Stimulated activated CD4-positive, alpha-beta T cell treated with anti-CD3 and anti-CD28 coated beads, Interleukin-12 subunit alpha, Interleukin-12 subunit beta, amount 100 ng/mL, for 48 hours (primary cell): ENCODE measurements at places on chromosomes 6 and 20.

- DNase-seq = no peak
These were observed 68.2 kb downstream of the FAM217A start for GRCh38 chr6:4010689-4011090.

DNA sequence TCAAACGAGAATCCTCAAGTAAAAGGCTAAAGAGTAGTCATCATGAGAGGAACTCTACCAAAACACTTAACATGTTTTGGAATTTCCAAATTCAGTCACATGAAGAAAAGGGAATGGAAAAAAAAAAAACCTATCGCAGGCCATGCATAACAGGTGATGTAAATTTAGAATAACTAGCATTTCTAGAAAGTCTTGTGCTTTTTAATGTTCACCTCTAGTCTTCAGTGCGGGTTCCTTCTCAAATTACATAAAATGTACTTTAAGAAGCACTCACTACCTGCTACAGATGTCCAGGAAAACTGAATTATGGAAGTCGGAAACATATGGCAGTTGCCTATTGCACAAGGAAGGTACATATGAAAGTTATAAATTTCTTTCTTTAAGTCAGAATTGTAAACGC, 6.1 kb upstream of the TBX18 start:
- DNase-seq = no peak

DNA sequence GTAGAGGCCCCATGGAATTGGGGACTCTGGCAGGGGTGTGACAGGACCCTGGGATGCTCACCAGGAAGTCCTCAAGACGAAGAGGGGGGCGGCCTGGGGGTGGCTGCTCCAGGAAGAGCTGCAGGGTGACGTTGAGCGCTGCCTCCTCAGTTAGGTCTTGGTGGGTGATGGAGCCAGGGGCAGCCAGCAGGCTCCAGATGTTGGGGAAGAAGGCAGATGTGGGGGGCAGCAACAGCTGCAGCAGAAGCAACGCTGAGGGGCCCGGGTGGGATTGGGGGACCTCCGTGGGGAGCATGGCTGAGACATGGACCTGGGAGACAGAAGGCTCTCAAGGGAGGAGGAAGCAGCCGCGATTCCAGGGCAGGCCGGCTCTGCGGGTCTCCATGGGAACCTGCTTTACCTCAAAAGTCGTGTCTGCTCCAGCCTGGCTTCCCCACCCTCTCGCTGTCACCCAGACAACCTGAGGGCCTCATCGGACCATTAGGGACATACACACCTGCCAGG, 591 bp downstream of the VWA7 start:
- DNase-seq = no peak

DNA sequence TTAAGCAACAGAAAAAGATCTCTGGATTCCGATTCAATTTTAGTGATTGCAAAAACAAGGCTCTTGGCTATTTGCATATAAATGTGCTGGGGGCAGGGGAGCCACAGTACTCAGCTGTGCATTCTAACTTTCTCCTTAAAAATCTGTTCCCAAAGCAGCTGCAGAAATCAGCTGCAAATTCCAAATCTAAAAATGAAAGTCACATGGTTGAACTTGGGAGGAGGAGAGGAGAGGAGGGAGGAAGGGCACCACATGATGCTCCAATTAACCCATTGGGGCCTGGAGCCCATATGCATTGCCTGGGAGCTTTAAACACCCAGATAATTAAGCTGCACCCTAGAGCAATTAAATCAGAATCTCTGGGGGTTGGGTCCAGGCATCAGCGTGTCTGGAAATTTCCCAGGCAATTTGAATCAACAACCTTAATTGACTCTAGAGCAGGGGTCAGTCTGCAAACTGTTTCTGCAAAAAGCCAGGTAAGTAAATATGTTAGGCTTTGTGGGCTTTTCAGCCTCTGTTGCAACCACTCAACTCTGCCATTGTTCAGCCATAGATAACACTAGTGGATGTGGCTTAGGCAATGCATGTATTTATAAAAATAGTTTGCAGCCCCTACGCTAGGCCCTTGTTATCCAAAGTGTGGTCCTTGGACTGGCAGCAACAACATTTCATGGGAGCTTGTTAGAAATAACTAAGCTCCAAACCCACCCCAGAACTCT, 508.1 kb downstream of the KIF16B start:
- no peak for DNase-seq

DNA sequence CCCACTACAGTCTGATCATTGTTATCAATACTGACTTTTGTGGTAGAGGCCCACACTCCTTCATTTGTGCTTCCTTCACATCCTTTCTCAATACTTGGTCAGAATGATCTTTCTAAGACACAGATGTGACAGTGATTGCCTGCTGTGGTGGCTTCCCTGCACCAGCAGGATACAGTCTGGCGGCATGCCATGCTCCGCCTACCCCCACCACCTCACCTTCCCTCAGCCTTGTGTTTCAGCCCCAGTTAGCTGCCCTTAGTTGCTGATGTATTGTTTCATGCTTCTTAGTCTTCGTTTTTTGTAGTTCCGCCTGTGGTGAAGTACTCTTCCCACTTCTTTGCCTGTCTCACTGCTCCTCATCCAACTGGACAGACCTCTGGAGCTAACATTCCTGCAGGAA, 10.9 kb downstream of the LRRC1 start:
- no peak for DNase-seq

- no peak for DNase-seq
These were observed 15.7 kb downstream of the ADTRP start for GRCh38 chr6:11762794-11763459.

DNA sequence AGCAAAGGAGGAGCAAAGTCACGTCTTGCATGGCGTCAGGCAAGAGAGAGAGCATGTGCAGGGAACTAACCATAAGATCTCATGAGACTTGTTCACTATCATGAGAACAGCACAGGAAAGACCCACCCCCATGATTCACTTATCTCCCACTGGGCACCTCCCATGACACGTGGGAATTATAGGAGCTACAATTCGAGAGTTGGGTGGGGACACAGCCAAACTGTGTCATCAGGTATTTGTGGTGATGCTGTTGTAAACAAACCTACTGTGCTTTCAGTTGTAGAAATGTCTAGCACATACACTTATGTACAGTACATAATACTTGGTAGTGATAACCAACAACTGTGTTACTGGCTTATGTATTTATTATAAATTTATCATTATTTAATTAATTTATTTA, 128.3 kb downstream of the UTRN start:
- DNase-seq = no peak

- no peak for DNase-seq
These were observed 286.5 kb upstream of the NT5E start for GRCh38 chr6:85163156-85164080.

DNA sequence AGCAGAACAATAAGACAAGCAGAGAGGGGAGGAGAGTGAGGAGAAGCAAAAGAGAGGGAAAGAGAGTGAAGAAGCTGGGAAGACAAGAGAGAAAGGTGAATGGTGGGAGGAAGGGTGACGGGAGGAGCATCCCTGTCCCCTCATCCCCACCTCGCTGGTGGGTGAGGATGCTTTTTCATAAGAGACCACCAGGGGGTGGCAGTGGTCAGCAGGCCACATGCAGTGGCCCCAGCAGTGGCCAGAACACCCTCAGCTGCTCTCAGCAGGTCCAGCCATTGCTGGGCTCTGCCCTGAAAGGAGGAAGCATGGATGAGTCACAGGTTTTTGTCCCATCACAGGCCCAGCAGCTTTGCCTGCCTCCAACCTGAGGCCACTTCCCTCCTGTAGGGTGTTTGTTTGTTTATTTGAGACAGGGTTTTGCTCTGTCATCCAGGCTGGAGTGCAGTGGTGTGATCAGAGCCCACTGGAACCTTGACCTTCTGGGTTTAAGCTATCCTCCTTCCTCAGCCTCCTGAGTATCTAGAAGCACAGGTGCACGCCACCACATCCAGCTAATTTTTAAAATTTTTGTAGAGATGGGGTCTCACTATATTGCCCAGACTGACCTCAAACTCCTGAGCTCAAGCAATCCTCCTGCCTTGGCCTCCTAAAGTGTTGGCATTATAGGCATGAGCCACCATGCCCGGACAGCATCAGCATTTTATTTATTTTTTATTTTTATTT, 24.0 kb downstream of the FGD2 start:
- peak; percentile 37 for DNase-seq

- DNase-seq = no peak
These were observed 40.3 kb upstream of the BLCAP start for GRCh38 chr20:37567671-37568588.

GRCh38 chr6:119147101-119148053, 68.9 kb upstream of the FAM184A start:
- peak; percentile 45 for DNase-seq

- DNase-seq = no peak
These were observed 57.0 kb downstream of the CAP2 start for GRCh38 chr6:17450397-17450796.

DNA sequence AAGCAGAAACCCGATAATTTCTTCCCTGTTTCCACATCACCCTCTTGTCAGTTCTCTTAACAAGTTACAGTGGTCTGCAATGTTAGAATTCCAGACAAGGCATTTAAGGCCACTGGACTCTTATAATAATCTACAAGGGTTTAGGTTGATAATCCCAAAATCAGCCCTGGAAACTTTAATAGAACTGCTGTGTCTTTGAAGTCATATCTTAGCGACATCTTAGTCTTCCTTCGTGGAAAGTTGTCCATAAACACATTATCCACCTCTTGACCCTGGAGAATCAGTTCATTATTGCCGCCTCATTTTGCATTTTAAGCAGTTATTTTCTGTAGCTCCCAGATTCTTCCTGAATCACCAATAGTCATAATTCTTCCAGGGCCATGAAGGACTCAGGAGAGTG, 108.6 kb upstream of the PLCB4 start:
- DNase-seq = no peak

DNA sequence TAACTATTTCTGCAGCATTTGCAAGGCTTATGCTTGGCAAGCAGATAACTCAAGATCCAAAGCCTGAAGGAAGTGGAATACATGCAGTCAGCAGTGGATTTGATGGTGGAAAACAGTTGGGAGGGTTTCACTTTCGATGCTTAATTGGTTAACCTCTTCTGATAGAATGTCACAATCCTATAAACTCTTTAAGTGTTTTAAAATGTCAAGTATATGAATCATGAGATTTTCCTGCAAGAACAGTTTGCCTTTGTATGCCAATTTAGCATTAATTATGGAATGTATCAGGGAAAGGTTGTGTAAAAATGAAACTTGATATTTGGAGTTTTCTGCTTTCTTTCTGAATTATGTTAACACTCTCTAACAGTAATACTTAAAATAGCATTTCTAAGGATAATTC, 36.6 kb downstream of the NKX2-4 start:
- DNase-seq = no peak

DNA sequence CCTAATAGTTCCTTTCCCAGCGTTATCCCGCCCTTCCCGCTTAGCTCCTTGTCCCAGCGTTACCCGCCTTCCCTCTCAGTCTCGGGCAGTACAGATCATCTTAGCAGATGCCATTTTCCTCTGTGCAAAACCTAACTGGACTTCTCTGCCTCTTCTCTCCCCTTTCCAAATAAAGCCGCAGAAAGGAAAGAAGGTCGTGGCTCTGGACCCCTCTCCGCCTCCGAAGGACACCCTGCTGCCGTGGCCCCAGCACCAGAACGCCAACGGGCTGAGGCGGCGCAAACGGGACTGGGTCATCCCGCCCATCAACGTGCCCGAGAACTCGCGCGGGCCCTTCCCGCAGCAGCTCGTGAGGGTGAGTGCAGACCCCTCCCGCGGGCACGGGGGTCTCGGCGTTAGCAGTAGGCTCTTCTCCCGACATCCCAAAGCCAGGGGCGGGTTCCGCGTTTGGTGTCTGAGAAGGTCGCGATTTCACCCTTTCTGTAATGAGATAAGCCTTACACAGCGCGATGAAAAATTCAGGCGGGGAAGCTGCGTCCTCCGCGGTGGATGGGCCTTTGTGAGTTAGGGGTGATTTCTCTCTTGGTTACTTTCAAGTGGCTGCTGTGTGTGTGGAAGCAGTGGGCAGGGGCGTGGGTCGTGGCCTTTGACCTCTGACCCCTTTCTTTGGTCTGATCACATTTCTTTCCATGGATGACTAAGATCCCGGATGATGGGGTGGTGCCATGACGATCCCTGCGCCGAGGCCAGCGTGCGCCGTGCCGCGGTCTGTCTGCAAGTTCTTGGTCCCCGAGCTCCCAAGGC, 292.7 kb downstream of the TAF4 start:
- no peak for DNase-seq

DNA sequence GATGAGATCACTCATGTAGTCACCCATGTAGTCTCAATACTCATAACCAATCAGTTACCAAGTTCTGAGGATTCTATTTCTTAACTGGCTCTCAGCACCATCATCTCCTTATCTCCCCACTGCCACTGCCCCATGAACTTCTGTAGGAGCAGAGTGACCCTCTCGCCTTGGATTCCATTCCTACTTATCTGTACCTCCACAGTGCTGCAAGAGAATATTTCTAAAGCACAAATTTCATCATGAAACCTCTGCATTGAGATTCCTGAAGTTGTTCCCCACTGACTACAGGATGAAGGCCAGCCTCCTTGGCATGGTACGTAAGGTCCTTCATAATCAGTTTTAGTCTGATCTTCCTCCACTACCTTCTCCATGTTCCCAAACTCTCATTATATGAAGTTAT, 34.8 kb downstream of the BACH2 start:
- DNase-seq = no peak

DNA sequence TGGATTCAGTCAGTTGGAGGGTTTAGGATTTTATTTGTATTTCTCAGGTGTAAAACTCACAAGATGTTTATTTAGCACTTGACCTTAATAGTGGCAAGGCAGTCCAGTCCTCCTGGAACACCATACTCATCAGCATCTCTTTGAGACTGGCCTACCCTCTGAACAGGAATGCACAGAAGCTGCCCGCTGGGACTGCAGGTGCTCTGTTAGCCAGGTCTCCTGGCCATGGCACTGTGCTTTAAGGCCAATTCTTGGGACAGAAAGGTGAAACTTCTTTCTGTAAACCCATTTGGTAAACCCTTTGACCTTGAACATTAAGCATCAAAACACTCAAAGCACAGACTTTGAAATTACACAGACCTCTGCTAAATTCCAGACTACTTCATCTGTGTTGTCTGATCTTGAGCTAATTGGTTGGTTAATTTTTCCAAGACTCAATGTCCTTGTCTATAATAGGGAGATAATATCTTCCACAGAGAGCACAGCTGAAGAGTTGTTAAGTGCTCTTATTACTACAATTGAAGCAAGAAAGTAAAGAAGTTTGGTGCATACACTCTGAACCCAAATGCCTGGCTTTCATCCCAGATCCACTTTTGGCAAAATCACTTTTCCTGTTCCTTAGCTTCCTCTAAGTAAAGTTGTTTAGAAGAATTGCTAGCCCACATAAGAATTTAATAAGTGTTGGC, 54.9 kb upstream of the NT5E start:
- no peak for DNase-seq

DNA sequence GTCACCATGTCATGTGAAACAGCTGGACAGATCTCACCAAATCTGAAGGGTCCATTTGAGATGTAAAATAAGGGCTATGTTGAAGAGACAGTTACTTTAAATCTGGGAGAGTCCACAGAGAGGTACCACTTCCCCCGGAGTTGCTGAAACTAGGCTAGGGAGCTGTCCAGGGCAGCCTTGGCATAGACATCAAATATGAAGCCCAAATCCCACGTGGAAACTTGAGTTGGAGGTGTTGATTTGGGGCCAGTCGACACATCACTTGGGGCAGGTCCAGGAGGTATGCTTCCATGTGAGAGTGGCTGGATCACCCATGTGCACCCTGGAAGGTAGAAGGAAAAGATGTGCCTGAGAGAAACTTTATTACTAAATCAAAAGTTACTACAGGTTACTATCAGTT, 12.0 kb upstream of the SERPINB9 start:
- DNase-seq = no peak

- no peak for DNase-seq
These were observed 355.2 kb upstream of the ARID1B start for GRCh38 chr6:156421933-156422332.

GRCh38 chr6:28765978-28766351, 157.8 kb downstream of the TRIM27 start:
- no peak for DNase-seq

- DNase-seq = no peak
These were observed 64.4 kb downstream of the PREX1 start for GRCh38 chr20:48763216-48763914.
